NCI-H187 treated with DMSO at 0.1 percent for 48 hours (cell line): ENCODE measurements at places on chromosomes 5 and 9.

DNA sequence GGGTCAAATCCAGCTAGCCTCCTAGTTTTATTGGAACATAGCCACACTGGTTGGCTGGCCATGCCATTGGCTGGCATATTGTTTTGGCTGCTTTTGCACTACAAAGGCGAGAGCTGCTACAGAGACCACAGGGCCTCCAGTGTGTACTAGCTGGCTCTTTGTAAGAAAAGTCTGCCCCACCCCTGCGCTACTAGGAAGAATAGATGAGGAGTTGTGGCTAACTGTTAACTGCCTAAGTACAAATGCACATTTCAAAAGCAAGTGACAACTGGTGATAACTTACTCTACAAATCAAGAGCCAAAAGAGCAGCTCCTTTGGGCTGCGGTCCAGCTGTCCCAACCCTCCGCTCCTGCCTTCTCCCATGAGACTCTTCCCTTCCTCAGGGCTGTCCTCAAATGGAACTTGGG, 63.9 kb downstream of the SERINC5 start:
- DNase-seq: no peak

GRCh38 chr5:7801891-7802614, 48.9 kb downstream of the CFAP90 start:
- DNase-seq: peak; percentile 84

DNA sequence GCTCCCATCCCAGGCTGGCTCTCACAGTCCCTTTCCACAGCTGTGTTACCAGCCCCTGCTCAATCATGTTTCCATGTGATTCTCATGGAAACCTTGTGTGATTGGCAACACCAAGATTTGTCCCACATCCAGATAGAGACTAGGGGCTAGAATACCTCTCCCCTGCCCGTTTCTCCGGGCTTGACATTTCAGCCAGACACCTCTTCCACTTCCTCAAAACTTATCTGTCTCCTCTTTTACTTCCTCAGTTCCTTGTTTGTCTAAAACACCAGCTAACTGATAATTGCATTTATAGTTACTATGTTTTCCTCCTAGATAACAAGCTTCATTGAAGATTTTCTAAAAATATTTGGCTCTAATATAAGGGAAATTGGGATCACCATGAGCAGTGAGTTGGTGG, 16.6 kb upstream of the KCNMB1 start:
- no peak for DNase-seq

GRCh38 chr5:107217721-107218130, 453.0 kb downstream of the EFNA5 start:
- no peak for DNase-seq

DNA sequence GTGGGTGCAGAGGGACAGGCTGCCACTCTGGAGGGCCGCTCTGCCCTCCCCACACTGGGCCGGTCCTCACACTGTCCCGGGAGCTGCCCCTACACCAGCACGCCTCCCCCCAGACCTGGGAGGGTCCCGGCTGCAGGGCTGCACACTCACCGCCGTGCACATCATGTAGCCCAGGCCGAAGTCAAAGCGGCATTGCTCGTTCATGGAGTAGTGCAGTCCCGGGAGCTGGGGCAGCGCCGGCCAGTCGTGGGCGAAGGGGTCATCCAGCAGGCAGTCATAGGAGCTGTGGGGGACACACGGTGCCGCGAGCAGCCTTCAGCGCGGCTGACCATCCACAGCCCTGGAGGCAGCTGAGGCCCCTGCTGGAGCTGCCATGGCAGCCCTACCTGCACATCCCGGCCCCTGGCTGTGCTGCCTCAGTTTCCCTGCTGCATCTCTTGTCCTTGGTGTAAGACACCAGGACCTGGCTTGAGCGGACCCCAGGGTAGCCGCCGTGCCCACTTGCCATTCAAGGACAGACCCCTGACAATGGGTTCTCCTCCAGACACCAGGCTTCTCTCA, 93.2 kb downstream of the ZNF354C start:
- no peak for DNase-seq

GRCh38 chr5:115432691-115433090, 111.9 kb downstream of the FEM1C start:
- peak; percentile 38 for DNase-seq

DNA sequence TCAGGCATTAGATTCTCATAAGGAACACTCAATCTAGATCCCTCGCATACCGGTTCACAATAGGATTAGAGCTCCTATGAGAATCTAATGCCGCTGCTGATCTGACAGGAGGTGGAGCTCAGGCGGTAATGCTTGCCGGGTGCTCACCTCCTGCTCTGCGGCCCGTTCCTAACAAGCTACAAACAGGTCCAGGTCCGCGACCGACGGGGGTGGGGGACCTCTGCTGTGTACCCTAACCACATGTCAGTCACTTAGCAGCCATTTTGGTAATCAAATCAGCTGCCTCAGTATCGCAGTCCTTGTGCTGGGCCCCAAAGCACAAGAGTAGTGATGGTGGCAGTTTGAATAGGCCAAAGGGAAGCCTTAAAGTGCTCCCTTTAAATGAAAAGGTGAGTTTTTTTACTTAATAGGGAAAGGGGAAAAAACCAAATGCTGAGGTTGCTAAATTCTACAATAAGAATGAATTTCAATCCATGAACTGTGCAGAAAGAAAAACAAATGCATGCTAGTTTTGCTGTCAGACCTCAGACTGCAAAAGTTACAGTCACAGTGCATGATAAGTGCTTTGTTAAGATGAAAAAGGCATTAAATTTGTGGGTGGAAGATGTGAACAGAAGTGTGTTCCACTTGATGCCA, 67.0 kb upstream of the TNPO1 start:
- DNase-seq: no peak

DNA sequence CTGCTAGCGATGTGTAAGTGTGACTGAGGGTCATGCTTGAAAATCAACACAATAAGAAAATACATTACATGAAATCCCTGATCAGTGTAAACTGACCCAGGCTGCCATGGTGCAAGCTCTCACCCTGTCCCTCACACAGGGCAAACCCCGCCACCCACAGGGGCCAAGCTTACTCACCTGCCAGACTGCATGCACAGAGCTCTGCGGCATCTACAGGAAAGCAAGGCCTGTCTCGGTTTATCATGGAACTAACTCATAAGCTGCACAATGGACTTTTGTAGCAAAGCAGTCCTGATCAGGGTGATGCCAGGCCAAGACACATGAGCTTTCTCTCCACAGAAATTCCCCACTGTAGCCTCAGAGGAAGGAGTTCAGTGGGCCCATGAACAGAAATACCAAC, 9.7 kb downstream of the IPPK start:
- no peak for DNase-seq

- no peak for DNase-seq
These were observed 125.7 kb downstream of the COL23A1 start for GRCh38 chr5:178464431-178465048.

- DNase-seq: no peak
These were observed 420.0 kb downstream of the SEMA5A start for GRCh38 chr5:9125852-9126251.

GRCh38 chr5:143328589-143329220, 74.8 kb downstream of the NR3C1 start:
- no peak for DNase-seq

- DNase-seq: no peak
These were observed 37.4 kb upstream of the TNFAIP8 start for GRCh38 chr5:119318256-119318894.

DNA sequence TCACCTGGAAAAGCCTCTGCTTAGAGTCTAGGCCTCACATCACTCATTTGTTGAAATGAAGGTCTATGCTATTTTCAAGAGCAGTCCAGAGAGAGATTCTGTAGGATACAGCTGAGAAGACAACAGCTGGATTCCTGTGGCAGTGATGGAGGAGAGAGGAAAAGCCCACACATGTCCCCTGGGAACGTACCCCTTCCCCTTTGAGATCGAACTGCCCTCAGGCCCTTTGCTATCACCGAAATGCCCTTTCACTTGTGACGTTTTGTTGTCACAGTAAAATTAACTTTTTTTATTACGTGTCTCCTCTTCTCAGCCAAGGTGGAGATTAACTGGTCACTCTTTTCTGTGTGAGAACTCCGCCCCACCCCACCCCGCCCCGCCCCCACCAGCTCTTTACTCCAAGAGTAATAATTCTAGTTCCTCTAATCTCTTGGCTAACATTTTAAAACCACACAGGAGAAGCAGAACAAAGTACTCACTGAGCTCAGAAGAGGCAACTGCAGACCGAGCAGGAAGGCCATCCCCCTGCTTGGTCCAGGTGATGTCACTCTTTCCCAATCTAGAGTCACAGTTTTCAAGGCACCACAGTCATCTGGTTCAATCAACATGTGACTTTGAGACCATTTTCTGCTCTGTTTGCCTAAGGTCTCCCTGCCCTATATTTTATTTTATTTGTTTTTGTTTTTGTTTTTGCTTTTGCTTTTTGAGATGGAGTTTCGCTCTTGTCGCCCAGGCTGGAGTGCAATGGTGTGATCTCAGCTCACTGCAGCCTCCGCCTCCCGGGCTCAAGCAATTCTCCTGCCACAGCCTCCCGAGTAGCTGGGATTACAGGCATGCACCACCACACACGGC, 105.6 kb downstream of the SUSD1 start:
- no peak for DNase-seq

- no peak for DNase-seq
These were observed 436.5 kb downstream of the KIAA0825 start for GRCh38 chr5:94181895-94182294.

- no peak for DNase-seq
These were observed 297.4 kb downstream of the ENC1 start for GRCh38 chr5:74342948-74343682.

DNA sequence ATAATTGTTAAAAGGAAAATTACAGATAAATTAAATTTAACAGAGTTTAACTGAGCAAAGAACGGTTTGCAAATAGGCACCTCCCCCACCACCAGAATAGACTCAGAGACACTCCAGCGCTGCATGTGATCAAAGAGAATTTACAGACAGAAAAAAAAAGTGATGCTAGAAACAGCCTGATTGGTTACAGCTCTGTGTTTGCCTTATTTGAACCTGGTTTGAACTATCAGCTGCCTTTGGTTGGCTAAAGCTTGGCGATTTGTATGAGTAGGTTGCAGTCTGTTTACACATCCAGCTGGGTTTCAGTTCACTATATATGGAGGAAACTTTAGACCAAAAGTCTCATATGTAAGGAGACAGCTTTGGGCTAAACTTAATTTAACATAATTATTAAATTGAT, 249.1 kb downstream of the ENC1 start:
- no peak for DNase-seq

DNA sequence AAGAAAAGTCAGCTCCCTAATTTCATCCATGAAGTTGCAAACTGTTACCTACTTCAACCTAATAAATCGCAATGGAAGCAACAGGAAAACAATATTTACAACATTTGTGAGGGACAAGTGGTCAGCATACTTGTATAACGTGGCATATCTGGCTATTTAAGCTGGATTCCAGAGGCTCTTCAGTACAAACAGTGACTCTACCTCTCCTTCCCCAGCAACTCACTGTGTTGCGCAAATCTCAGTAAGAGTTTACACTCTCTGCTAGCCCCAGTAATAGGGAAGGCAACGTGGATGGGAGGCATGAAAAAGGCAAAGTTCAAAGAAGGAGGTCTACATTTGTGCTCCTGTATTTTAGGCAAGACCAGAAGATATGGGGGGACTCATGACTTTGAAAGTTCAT, 18.9 kb upstream of the SEMA5A start:
- DNase-seq: no peak

- DNase-seq: no peak
These were observed 413.4 kb upstream of the SLC30A5 start for GRCh38 chr5:68680366-68680765.

- no peak for DNase-seq
These were observed 95.9 kb upstream of the SLC25A48 start for GRCh38 chr5:135738564-135738875.

- DNase-seq: no peak
These were observed 55.7 kb downstream of the SH3TC2 start for GRCh38 chr5:149007174-149007573.

- no peak for DNase-seq
These were observed 181.9 kb downstream of the CETN3 start for GRCh38 chr5:90227683-90228082.
